Kidney glomerular epithelial cell (primary cell): ENCODE measurements at places on chromosomes 16 and 17.

- DNase-seq, result no peak
Measured at GRCh38 chr17:59504821-59505220, 60.6 kb upstream of the DHX40 start.

DNA sequence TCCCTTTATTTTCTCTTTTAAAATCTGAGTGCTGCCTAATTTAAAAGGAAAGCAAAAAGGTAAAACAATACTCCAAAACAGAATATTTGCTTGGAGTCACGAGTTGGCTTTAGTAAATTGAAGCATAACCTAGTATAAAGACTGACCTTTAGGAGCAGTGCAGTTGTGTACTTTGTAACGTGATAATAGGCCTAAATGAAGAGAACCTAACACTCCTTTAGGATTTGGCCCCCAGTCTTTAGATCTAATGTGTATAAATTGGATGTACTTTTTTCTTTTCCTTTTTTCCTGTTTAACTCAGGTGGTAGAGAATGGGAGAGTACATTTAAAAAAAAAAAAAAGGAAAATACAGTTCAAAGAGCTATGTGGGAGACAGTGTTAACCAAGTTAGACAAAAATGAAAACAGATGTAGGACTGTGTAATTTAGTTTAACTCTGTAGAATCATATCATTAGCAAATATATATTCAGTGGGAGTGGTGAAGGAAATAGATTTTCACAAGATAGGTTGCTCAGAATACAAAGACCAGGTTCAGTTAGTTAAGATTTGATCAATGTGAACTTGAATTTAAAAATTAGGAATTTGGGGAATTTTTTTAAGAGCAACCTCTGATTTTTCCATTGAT, 16.8 kb downstream of the CPD start:
- DNase-seq, result no peak

DNA sequence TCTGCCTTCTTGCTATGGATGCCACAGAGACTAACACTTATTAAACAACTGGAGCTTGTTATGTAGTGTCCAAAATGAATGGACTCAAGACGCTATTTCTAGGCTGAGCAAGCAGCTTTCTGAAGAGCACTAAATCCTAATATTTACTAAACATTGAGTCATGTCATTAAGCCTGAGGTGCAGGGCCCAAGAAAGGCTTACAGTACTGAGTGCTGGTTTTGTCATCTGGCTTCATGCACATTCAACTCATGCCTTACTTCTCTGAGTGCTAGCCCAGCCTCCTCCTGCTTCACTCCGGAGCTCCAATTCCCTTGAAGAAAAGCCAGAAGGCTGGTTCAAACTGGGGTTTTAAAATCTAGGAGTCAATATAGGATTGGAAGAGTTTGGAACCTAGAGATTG, 363.3 kb upstream of the CDH5 start:
- DNase-seq, result no peak

DNA sequence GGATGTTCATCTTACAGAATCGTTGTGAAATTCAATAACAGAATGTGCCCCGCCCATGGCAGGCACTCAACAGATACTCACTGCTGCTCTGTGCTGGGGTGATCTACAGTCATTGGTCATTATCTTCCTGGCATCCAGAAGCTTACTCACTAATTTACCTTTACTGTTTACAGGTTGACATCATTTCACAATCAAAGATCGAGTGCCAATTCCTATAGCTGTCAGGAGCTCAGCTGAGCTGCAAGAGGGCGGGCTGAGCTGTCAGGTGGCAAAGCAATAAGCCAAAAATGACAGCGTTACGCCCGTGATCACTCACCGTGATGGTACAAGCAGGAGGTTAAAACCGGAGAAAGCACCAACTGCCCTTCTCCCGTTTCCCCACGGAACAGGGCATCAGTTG, 51.2 kb downstream of the LITAF start:
- DNase-seq, result no peak
